ENCODE measurements at places on chromosomes 12 and 14.

DNA sequence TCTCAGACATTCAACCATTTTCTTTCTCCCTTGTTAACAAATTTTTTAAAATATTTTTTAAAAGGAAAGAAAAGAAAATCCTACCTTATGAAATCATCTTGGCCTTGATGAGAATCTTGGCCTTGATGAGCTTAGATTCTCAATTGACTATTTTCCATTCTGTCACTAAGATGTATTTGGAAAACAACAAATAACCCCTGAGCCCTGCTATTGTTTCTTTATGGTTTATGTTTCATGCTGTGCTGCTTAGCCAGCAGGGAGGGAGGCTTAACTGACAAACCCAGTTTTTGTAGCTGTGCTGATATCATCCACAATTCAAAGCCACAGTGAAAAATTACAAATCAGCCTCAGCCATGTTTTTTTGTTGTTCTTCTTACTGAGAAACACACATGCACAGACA, 404.1 kb downstream of the RAD51B start:
- DNase-seq, result no peak

DNA sequence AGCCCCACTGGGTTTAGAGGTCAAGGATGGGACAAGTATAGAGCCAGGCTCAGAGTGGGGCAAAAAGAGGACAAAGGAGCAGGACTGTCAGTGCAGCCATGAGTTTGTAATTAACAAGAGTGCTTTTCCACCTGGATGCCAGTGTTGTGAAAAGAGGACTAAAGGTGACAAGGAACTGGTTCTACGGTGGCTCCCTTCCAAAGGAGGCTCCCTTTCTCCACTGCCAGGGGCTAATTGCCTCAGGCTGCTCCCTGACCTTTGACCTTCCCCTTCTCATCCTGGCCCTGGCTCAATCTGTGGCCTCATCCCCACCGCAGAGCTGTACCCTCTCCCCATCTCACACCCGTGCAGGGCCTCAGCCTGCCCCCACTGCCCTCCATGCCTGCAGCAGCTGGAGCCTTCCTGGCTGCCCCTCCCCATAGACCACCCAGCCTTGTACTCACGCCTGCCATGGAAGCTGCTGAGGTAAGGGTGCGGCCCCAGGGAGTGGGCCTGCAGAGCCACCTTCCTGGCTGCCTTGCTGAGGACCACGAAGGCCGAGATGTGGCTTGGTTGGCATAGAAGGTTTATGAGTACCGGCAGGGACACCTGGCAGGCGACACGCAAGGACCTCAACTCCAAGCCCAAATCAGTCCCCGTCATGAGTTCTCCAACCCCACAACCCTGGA, 24.8 kb upstream of the FKBP4 start:
- no peak for DNase-seq

GRCh38 chr12:132873724-132874123, 13.7 kb downstream of the CHFR start:
- DNase-seq, result no peak

DNA sequence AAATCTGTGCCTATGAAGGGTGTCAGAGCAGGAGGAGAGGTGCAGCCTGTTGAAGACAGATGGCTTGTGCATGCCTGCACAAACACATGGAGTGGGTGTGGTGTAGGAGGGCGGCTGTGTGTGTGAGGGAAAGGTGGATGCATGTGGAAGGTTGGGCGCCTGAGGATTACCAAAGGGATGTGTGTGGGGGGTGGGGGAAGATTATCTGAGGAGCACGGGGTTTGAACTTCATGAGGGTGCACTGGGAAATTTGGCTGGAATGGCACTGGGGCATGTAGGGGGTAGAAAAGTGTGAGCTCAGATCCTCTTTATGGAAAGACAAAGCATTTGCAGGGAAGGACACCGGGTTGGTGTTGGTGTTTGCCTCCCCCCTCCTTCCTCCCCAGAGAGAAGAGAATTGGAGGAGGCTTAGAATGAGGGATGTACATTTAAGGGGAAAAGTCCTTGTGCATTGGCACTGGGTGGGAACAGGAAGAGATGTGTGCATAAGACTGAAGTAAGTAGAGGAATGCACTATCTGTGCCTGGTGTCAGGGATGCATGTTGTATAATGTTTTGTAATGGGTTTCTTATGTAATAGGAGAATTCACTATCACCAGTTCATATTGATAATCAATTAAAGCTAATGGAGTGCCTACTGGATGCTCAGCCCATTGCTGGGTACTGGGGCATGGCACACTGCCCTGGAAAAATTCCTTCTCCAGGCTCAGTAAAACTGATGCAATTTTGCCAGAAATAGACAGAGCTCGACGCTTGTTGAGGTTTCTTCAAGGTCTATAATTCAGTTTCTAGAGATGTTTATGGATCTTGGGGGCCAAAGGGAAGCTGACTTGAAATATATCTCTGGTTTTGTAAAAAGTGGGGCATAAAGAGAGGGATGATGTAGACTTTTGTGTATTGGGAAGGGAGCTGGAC, 3.0 kb downstream of the NTF3 start:
- no peak for DNase-seq

DNA sequence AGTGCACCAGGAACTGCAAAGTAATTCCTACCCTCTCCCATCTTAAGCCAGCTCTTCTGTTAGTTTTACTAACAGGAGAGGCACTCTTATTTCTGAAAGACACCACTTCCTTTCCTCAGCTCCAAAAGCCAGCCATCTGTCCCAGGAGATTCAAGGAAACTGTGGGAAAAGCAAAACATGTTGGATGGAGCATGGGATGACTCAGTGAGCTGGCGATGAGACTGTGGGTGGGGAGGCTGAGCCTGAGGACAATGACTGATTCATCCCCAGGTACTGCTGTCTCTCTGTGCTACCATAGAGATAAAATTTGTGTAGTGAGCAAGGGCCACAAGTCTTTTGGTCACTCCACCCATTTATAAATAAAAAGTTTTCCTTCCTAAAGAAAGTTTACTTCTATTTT, 141.4 kb downstream of the MYRFL start:
- DNase-seq, result no peak

DNA sequence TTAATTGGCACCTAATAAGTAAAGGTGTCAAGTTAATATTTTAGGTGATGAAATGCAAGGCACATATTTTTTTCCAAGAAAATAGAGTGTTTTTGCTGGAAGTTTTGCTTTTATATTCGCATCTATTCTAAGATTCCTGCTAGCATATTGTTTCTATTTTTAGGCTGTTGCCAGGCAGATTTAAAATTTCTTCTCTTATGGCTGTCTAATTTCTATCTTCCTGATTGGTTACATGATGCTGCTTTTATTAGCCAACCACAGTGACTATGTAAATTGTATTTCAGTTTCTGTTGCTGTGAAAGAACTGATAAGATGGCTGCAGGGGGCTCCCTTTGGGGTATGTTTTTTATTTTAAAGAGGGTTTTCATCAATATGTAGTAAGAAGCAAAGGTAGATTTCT, 42.7 kb downstream of the ATF7IP start:
- no peak for DNase-seq

- DNase-seq, result no peak
These were observed 36.6 kb downstream of the RCOR1 start for GRCh38 chr14:102629011-102629444.

All from activated CD8-positive, alpha-beta memory T cell treated with anti-CD3 and anti-CD28 coated beads for 48 hours (primary cell).